ENCODE measurements at places on chromosomes 1 and 21. TPM values are rescaled to one million over a fixed set of nuclear protein-coding genes. Genes with fewer than 3 reads are reported as not detected.

Gene DNASE2B
- total RNA-seq = not detected

Gene HPDL
- total RNA-seq = 1.1 TPM

Gene APCS
- total RNA-seq = not detected

- no peak for DNase-seq
These were observed 241.9 kb downstream of the RWDD3 start for GRCh38 chr1:95475686-95476457.

Gene DDI2
- total RNA-seq = 4.3 TPM

Gene CACNA1S
- not detected for total RNA-seq

DNA sequence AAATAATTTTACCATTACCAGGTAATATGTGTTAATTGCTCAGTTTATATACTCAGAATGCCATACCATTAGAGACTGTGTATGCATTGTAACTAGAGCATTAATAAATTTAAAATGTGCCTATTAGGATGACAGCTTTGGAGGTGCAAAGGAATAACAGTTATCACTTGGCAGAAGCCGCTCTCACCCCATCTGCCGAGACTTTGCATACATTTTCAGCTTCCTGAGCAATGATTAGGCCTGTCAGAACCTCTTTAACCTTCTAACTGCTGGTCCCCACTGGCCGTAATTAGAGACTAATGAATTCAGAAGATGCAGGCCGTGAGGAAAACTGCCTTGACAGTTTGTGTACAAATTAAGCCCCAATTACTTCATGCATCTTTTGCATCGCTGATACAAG, 158.0 kb upstream of the PROX1 start:
- no peak for DNase-seq

- no peak for DNase-seq
These were observed 145.4 kb upstream of the KCTD3 start for GRCh38 chr1:215421744-215422143.

DNA sequence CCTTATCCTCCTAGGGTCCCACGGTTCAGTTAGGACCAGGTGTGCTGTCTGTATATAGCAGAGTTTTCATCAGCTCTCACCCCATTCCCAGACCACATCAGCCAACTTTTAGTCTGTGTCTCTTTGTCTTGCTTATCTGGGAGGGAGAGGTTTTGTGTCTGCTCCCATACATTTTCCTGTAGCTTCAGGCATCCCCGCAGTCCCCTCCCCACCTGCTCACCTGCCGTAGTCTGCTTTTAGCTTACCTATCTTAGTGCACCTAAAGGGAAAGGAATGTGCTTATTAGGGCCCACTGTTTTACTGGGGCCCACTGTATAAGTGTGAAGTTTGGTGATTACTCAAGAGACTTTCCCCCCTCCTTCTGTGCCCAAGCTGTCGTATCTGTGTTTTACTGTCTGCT, 225.1 kb downstream of the PLA2G4A start:
- no peak for DNase-seq

Gene TAS1R1
- total RNA-seq = not detected

Gene GUCA2A
- not detected for total RNA-seq

GRCh38 chr1:245942856-245943255, 564.2 kb downstream of the SMYD3 start:
- DNase-seq = no peak

DNA sequence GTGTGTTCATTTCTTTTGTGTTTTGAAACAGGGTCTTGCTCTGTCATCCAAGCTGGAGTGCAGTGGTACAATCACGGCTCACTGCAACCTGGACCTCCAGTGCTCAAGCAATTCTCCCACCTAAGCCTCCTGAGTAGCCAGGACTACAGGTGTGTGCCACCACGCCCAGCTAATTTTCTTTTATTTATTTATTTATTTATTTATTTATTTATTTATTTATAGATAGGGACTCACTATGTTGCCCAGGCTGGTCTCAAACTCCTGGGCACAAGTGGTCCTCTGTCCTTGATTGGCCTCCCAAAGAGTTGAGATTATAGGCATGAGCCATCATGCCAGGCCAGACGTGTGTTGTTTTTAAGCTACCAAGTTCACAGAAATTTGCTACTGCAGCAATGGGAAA, 43.8 kb upstream of the TLR5 start:
- DNase-seq = no peak

Gene F13B
- total RNA-seq = not detected

- no peak for DNase-seq
These were observed 32.6 kb downstream of the NBPF6 start for GRCh38 chr1:108482708-108483107.

Gene TMEM79
- total RNA-seq = 1.4 TPM

DNA sequence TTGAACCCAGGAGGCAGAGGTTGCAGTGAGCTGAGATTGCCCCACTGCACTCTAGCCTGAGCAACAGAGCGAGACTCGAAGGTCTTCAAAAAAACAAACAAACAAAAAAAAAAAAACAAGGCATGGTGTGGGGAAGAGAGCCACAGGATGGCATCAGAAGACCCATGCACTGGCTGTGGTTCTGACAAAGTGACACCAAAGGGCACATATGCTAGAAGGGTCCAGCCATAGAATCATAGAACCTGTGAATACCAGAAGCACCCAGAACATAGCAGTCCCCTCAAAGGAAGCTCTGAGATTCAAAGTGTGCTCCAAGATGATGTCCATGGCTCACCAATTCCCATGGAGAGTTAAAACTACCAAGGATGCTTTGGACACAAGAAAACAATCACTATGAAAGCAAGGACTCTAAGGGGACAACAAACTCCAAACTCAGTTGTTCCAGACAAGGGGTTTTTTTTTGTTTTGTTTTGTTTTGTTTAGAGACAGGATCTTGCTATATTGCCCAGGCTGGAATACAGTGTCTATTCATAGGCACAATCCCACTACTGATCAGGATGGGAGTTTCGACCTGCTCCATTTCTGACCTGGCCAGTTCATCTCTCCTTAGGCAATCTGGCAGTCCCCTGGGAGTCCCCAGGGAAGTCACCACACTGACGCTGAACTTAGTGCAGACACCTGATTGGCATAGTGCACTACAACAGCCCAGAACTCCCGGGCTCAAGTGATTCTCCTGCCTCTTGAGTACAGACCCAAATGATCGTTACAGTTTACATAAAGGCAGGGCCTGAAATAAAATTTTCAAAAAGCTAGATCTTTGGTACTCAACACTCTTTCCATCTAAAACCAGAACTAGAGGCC, 56.4 kb downstream of the TGFBR3 start:
- no peak for DNase-seq

DNA sequence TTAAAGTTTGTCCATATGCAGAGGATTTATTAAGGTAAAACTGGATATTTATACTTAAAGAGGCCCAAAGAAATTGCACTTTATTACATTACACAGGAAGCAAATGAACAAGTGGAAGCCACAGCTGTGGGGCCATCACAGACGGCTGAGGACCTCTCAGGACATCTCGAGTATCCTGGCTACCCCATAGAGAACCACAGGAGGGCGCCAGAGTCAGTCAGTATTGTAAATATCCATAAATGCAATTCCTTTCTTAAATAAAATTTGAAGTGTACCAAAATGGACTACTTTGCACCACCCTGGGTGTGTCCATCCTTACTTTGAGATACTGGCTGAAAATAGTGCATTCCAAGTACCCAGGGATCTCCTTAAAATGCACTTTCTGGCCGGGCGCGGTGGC, 257.2 kb downstream of the MRPL39 start:
- DNase-seq = no peak

- no peak for DNase-seq
These were observed 30.7 kb downstream of the GRHL3 start for GRCh38 chr1:24349891-24350290.

Gene CFAP74
- total RNA-seq = not detected

DNA sequence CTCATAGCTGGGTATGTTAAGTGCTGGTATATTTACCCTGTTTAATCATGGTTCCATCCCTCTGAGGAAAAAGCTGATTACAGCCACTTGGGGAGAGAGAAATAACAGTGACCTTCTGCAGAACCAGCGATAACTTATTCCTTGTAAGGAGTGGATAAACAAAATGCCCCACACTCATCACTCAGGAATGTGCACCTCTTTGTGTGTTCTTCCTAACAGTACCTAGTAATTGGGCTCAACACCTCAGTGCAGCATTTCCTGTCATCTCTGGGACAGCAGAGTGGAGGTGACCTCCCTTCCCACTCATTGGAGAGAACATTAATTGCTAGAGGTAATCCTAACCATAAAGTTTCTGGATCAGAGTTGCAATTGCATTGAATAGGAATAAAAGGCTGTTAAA, 112.5 kb upstream of the F3 start:
- peak; percentile 14 for DNase-seq

- no peak for DNase-seq
These were observed 2.4 kb upstream of the CTPS1 start for GRCh38 chr1:40976952-40977690.

GRCh38 chr1:60924964-60925798, 157.2 kb upstream of the NFIA start:
- DNase-seq = no peak

DNA sequence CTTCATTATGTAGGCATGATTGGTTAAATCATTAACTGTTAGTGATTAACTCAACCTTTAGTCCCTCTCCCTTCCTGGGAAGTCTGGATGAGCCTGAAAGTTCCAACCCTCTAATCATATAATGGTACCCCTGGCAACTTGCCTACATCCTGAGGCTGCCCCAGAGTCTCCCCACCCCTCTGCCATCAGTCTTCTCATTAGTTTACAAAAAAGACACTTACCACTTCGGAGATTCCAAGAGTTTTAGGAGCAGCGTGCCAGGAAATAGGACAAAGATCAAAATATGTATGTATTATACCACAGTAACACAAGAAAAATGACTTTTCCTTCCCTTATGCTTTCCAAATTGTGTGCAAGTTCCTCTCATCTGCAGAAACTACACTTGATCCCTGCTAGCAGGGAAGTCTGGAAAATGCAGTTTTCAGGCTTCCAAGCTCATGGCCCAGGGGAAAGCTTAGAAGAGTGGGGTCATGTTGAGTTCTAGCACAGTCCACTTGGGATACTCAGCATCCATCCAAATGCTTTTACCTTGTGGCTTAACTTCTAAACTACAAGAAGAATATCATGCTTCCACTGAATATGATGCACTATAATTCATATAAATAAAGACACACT, 64.6 kb upstream of the PPIH start:
- no peak for DNase-seq

GRCh38 chr21:42739061-42739931, 85.9 kb downstream of the PDE9A start:
- DNase-seq = no peak

Gene AADACL4
- not detected for total RNA-seq

Gene C1orf210
- total RNA-seq = not detected

Gene SLC16A4
- total RNA-seq = 54.2 TPM
